ENCODE measurements at places on chromosomes 11 and 22.

DNA sequence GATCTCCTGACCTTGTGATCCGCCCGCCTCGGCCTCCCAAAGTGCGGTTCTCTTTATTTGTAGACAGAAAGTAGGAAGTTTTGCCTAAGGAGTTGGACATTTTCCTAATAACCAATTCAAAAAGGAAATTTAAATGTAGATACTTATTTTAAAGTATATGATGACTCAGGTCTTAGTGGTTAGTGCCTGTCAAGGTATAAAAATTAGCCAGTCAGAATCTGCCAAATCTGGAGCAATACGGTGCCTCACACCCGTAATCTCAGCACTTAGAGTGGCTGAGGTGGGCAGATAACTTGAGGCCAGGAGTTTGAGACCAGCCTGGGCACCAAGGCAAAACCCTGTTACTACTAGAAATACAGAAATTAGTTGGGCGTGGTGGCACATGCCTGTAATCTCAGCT, 86.7 kb upstream of the RASSF10 start:
- no peak for DNase-seq

DNA sequence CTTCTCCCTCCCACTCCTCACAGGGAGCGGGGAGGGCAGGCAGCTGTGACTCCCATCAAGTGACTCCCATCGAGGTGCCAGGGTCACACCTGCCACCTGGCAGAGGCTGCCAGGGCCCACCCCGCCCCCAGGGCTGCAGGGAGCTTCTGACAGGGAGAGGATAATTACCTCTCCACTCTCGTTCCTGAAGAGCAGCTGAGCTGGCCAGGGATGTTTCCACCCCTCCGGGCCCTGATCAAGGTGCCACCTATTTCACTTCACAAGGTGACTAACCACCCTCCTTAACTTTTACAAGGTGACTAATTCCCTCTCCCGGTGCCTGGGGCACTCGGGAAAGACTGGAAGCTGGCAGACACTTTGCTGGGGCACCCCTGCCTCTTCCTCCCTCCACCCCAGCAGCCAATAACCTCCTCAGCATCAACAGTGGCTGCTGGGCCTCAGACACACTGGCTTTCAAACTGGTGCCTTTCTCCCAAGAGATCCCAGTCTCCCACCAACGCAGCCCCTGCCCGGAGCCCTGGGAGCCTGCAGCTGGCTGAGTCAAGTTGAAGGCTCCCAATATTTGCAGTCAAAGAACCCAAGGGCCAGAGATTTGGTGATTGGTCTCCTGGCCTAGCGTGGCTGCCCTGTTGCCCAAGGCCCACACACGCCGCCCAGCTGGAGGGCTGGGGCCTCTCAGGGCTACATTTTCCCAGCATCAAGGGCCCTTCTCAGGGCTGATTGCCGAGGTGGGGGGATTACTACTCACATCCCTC, 22.0 kb upstream of the MYRF start:
- no peak for DNase-seq

DNA sequence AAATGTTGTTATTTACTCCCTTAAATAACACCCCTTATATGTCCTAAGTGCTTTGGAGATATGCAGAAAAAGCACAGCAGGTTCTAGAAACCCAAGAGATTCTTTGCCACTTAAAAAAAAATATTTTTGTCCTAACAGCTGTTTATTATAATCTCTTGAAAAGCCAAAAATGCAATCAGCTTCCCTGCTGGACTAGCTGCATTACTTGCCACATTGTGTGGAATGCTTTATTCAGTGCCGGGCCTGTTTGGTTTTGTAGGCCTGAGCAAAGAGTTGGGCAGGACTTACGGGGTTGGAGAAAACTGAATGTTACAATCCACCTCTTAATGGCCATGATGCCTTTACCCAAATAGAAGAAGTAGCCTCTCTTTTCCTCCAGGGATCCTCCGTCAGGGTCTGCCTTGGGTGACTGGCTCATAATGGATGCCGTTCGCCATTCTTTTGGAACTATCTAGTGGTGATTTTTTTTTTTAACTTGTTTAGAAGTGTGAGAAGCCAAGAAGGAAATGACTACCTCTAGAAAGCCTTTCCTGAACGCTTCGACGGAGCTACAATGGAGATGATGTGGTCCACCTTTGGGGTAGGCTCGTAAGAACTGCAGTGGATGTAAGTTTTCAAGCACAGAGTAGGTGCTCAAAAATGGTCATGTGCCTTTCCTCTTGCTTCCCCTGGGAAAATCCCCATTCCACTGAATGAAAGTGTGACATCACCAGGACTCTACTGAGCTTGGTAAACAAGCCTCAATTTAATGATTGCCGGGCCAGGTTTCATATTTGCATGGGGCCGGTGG, 241.3 kb upstream of the NCAM1 start:
- no peak for DNase-seq

DNA sequence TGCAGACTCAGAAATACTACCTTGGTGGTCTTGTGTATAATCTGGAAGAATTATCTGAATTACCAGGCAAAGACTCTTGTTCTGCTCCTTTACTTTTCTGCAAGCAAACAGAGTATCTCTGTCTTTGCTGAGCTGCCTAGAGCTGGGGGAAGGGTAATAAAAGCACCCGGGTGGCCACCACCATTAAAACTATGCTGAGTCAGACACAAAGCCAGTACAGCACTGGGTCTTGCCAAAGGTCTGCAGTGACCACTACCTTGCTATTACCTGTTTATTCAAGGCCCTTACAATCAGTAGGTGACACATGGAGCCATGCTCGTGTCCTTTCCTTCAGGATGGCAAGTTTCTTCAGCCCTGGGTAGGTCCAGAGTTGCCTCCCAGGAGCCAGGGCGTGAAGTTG, 420.6 kb upstream of the CNTN5 start:
- no peak for DNase-seq

GRCh38 chr22:42683578-42684283, 34.5 kb upstream of the CYB5R3 start:
- no peak for DNase-seq

GRCh38 chr11:4134806-4135205, 40.2 kb downstream of the RRM1 start:
- no peak for DNase-seq

DNA sequence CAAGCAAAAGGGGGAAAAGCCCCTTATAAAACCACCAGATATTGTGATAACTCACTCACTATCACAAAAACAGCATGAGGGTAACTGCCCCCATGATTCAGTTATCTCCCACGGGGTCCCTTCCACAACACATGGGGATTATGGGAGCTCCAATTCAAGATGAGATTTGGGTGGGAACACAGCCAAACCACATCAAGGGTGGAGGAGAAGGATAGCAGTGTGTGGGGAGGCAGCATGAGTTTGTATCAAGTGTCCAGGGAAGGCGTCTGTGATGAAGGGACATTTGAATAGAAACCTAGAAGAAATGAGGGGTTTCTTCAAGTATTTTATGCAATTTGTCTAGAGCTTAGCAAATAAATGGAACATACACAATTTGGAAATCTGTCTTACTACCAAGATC, 98.2 kb downstream of the SLC1A2 start:
- DNase-seq = no peak

GRCh38 chr22:48761546-48761945, 1066.1 kb downstream of the BRD1 start:
- no peak for DNase-seq

GRCh38 chr11:47282462-47282861, 12.5 kb downstream of the MADD start:
- no peak for DNase-seq

- no peak for DNase-seq
These were observed 18.0 kb upstream of the IGSF22 start for GRCh38 chr11:18743900-18744514.

DNA sequence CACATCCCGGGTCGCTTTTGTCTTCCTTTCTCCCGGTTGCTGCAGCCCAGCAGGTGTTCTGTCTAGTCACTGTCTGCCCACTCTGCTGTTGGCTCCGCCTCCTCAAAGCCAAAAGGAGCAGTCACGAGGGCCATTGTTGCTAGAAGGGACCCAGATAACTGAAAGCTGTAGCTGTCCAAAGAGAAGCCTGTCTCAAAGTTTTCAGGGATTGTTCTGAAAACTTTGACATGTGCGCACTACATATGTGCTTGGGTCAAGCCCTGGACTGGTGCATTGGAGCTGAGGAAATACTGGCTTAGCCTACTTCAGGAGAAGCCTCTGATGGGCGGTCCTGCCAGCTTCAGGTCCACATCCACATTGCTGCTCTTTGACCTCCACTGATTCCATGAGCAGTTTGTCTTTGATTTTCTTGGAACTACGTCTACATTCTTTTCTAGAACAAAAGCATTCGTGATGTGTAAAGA, 8.8 kb upstream of the OR2AT4 start:
- DNase-seq = peak; percentile 77

GRCh38 chr11:1518301-1518700, 31.7 kb upstream of the MOB2 start:
- no peak for DNase-seq

GRCh38 chr22:32623943-32624342, 149.3 kb downstream of the FBXO7 start:
- no peak for DNase-seq

- DNase-seq = no peak
These were observed 1.7 kb downstream of the RASL10A start for GRCh38 chr22:29313576-29314466.

DNA sequence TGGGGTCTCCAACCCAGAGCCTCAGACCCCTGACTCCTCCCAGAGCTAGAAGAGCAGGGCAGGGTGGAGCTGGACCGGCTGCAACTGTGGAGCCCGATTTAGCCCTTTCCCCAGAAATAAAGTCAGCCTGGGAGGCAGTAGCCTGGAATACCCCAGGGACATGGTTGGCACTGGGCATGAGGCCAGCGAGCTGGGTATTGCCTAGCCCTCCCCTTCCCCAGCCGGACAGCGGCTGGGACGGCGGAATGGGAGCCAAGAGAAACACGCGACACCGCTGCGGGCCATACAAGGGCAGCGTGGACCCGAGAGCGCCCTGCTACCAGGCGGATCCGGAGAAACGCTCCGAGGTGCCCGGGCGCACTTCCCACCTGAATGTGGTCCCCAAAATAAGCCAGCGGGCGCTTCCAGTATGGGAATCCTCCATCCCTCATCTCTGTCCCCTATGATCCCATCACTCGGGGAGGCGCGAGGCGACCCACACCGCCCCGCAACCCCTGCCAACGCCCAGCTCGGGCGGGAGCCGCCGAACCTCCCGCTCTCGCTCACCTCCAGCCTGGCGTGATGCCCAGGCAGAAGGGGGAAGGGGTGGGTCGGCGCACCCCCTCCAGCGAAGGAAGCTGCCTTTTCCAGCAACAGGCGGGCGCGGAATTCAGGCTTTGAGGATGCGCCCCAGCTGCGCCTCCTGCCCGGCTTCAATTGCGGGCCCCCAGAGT, 758 bp downstream of the MCAM start:
- DNase-seq = no peak

DNA sequence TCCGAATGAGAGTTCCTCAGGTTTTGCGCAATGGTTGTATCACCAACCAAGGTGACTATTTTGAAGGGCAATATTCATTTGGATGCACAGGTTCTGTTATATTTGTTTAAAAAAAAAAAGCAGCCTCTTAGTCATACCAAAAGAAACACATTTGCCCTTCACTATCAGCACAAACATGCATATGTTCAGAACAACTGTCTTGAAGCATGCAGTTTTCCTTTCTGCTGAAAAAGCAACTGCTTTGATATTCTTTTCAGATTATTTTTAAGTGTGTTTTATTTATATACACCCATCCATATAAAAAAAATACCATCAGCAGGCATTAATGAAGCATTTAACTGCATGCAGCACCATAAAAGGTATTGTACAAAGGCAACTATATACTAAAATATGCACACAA, 67.8 kb downstream of the RBFOX2 start:
- DNase-seq = no peak

GRCh38 chr11:122977470-122978298, 4.0 kb downstream of the BSX start:
- DNase-seq = no peak

Data from NT2/D1 (cell line).